ENCODE measurements at places on chromosomes 11 and 22.

- DNase-seq = no peak
Observed at GRCh38 chr22:21902296-21903087, 35.0 kb upstream of the MAPK1 start.

DNA sequence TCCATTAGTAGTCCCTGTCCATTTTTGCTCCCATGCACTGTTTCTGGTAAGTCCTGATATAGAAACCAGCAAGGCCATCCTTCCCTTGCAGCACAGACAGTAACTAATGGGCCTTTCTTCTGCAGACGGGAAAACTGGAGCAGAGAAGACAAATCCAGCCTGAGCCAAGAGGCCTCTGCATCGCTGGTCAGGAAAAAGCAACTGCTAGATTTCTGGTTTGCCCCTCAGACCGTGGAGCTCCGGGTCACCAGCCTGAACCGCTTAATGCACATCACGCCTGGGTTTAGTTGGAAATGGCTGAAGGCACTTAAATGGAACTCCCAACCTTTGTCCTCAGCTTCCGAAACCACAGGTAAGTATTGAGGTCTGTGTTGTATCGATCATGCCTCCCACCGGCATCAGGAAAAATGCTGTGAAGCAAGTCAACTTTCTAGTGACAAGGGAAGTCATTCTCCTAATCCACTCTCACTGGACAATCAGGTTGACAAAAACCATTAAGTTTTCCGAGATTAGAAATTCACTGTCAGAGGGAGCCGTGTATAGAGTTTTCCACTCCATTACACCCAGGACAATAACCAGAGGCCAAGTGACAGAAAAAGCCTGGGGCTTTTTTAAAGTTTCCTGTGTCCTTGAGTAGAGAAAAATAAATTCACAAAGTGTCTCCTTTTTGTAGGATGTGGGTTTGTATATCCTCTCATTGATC lies 14.8 kb upstream of the LMO2 start:
- no peak for DNase-seq

DNA sequence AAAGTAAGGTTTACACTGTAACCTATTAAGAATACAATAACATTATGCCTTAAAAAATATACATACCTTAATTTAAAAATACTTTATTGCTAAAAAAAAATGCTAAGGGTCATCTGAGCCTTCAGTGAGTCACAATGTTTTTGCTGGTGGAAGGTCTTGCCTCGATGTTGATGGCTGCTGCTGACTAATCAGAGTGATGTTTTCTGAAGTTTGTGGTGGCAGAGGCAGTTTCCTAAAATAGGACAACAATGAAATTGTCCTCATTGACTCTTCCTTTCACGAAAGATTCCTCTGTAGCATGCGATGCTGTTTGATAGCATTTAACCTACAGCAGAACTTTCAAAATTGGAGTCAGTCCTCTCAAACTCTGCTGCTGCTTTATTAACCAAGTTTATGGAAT lies 97.6 kb downstream of the FAT3 start:
- DNase-seq = no peak

GRCh38 chr11:120284272-120284671 lies 40.8 kb upstream of the TLCD5 start:
- DNase-seq = no peak

DNA sequence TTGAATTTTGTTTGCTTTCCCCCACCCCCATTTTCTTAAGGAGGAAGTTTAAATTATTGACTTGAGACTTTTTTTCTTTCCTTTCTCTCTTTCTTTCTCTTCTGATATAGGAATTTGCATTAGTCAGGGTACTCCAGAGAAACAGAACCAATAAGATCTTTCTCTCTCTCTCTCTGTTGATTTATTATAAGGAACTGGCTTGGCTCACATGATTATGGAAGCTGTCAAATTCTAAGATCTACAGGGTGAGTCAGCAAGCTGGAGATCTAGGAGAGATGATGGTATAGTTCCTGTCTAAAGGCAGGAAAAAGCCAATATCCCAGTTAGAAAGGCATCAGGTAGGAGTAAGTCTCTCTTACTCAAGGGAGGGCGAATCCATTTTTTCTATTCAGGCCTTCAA lies 64.0 kb downstream of the CCDC81 start:
- DNase-seq = no peak

DNA sequence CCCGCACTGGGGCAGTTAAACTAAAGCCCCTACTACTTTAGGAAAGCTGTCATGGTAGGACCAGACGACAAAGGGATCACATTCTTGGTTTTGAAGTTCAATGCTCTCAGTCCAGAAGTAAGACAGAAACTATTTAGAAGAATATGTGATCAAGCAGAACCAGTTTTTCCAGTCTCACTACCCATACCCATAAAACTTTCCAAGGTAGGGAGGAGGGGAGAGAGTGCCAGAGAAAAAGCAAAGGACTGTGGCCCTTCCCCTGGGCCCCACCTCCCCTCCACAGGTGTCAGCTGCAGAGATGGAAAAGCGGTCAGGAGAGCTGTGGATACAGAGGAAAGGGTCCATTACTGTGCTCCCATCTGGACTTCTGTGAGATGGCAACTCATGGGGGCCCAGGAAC lies 587.1 kb downstream of the SOX6 start:
- DNase-seq = no peak
